Ecto neural progenitor cell (in vitro differentiated cells): ENCODE measurements at places on chromosomes 4 and X.

DNA sequence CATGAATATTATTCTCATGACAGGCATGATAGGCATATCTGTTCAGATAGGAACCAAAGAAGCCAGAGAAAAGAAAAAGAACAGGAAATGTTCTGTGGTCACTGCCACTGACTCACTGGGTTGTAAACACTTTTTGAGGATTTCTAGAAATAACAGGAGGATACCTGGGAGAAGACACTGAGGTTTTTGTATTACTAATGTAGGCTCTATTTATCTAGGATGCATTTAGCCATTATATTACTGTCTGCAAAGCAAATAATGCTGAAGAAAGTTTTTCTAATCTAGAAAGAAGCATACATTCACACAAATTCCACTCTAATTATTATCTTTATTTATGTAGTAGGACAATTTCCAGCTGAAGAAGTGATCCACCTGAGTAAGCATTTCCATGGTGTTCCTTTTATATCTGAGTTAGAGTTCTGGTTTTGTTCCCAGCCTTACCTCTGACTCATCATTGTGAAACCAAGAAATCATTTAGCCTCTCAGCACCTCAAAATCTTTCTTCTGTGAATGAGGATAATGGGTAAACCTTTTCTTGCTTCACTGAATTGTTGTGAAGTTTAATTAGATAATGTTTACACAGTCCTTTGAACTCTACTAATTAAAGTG, 40.2 kb upstream of the EPGN start:
- no peak for DNase-seq

- no peak for DNase-seq
These were observed 240.3 kb upstream of the GPC4 start for GRCh38 chrX:133655275-133656265.

DNA sequence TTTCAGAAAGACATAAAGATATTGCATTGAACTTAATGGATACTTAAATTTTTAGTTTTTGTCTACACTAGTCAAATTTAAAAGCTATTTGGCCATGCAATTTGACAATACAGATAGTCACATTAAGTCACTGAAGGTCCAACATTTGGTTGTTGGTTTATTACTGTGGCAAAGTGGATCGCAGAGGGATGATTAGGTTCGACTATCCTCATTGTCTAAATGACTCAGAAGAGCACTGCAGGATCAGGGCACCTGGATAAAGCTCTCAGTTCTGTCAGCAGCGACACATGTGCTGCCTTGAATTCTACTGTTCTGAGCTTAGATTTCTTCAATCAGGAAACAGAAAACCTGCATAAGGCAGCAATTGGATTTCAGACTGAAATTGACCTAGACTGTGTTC, 130.7 kb downstream of the AMELX start:
- no peak for DNase-seq

- DNase-seq, result no peak
These were observed 76.7 kb upstream of the HS3ST1 start for GRCh38 chr4:11505221-11505971.

GRCh38 chrX:68827256-68827655, 1.6 kb upstream of the EFNB1 start:
- DNase-seq, result no peak

DNA sequence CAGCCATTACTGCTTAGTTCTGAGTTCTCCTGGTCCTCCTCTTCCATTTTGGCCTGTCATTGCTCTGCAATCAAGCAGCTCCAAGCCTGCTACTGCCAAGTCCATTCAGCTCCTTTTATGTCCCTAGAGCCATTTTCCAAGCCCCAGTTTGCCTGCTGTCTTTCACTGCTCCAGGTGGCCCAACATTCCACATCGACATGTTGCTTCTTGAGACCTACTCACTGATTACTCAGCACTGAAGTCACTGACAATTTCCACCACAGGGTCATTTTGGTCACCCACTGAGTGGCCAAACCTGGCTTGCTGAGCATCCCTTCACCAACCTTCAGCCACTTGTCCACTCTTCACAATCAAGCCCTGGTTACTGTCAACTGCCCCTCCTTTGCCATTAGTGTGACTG, 27.2 kb downstream of the LRIT3 start:
- no peak for DNase-seq

GRCh38 chr4:71614621-71615020, 169.3 kb downstream of the GC start:
- DNase-seq, result no peak

- DNase-seq, result peak; percentile 60
These were observed 482 bp downstream of the RNF4 start for GRCh38 chr4:2469192-2469984.

GRCh38 chr4:87975466-87975865, at the start of gene SPP1:
Gene SPP1, plus strand, starts transcription at chr4:87975714. Its CDS starts 1,182 bp downstream, at chr4:87976896.
- peak; percentile 74 for DNase-seq

DNA sequence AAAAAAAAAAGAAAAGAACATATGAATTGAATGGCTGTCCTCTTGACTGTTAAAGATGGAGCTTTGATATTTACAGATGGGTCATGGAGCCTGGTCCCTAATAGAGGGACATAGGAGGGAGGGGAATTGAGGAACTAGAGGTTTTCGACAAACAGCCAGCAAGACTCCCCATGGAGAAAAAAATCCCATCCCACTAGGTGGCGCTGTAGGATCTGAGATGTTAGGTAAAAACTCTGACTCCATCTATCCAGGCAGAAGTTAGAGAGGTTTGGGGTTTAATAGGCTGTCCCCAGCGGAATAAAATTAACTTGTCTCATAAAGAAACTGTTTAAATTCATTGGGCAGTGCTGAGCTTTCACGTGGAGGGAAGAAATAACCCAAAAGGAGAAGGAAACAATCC, 45.9 kb downstream of the HMGB2 start:
- no peak for DNase-seq

- DNase-seq, result peak; percentile 86
These were observed at the start of gene NHS for GRCh38 chrX:17374619-17375366. Gene NHS, plus strand, starts transcription at chrX:17375200. Its CDS starts 558 bp downstream, at chrX:17375758.

DNA sequence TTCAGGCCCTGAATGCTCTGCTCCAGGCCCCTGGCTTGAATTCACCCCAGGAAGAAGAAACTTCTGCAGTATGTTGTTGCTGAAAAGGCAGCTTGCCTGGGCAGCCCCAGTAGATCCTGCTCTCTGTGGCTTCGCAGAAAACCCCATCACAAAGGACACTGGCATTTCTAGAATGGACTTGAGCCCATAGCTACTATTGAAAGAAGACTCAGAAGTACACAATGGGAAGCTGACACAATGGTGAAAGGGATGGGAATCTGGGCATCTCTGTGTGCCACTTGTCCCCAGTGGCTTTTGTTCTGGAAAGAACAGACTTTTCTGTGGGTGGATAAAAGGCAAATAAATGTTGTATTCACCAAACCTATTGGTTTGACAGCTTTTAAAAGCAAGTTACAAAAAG, 67.4 kb upstream of the SCML1 start:
- no peak for DNase-seq
